Jurkat, Clone E6-1 (cell line): ENCODE measurements at places on chromosomes 1 and 21.

DNA sequence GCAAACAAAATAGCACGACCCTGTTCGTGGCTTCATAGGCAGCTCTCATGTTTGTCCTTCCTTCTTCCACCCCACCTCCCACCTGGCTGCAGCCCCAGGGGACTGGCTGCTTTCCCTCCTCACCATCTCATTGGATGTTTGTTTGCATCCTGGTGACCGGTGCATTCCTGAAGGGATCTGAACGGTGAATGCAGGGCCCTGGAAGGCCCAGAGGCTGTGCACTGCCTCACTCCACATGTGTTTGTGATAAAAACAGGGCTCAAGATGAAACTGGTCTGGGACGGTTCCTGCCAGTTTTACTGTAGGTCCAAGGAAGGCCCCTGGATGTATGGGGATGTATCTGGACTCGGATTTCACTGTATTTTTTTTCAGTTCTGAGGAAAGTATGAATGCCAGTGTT lies 42.8 kb downstream of the CNN3 start:
- DNase-seq = no peak

DNA sequence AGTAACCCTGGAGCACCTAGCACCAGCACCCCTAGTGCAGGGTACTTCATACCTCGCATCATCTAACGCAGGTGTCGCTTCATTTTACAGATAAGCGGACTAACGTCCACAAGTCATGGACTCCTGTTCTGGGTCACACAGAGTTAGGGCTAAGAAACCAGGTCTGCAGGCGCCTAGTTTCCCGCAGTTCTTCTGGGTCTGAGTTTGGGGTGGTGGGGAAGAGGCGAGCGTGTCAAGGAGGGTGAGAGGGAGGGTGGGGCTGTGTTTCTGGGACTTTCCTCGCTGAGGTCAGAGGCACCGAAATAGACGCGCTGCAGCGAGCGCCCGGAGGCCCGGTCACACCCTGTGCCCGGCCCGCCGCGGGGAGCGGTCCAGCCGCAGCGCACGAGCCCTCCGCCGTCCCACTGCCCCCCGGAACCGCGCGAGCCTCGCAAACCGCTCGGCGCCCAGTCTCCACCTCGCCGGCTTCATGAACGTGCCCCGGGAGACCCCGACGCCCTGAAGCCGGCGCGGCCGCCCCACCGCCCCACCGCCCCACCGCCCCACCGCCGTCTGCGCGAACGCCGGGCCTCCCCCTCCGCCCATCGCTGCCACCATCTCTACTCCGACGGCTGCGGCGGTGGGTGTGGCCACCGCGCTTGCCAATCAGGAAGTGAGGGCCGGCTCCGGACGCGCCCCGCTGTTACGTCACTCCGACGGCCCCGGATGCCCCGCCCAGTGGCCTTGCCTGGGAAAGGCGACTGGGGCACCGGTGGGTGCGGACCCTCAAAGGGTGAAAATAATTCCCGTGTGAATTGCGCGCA lies 12.3 kb downstream of the IFI6 start:
- peak; percentile 80 for DNase-seq

DNA sequence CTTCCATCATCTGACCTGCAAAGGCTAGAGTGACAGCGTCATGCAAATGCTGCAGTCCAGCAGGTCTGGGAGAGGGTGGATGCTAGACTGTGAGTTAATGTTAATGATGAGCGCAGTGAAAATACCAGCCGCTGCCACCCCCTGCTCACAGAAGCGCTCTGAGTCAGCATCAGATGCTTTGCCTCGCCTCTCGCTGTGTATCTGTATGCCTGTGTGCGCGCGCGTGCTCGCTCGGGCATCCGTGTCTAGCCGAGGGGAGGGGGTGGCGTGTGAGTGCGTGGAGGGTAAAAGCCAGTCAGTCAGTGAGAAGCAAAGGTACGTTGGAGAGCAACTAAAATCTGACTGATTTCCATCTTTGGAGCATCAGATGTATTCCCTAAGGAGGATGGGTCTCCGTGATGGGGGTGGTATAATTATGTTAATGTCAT lies 858.7 kb downstream of the USP25 start:
- no peak for DNase-seq

GRCh38 chr21:42218836-42219605 lies at the start of gene ABCG1:
ABCG1 (plus strand) TSS chr21:42219140; CDS start chr21:42219263, 123 bp downstream.
- no peak for DNase-seq

DNA sequence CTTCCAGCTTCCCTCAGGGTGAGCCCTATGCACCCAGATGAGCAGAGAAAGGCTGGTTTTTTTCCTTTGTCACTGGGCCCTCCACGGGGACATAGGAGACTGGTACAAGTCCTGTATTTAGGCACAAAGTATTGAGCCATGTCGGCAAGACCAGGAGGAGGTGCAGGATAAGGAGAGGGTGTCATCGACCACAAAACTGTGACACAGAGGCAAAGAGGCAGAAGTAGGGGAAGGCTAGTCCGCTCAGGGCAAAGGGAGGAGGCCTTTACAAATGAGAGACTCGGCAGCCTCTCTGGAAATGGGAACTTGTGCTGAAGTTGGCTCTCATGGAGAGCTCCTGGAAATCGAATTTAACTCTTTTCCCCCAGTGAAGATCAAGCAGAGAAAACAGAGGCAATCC lies 70.7 kb upstream of the CAMK1G start:
- DNase-seq = no peak

GRCh38 chr1:167462341-167462740 lies 56.0 kb downstream of the CD247 start:
- DNase-seq = no peak

- no peak for DNase-seq
Measured at GRCh38 chr1:106675558-106675957, 380.9 kb upstream of the PRMT6 start.
